ENCODE measurements at places on chromosomes 6 and 20.

GRCh38 chr20:62134735-62135231, 8.4 kb downstream of the PSMA7 start:
- DNase-seq, result no peak

- no peak for DNase-seq
Measured at GRCh38 chr20:11200423-11200822, 526.6 kb upstream of the JAG1 start.

DNA sequence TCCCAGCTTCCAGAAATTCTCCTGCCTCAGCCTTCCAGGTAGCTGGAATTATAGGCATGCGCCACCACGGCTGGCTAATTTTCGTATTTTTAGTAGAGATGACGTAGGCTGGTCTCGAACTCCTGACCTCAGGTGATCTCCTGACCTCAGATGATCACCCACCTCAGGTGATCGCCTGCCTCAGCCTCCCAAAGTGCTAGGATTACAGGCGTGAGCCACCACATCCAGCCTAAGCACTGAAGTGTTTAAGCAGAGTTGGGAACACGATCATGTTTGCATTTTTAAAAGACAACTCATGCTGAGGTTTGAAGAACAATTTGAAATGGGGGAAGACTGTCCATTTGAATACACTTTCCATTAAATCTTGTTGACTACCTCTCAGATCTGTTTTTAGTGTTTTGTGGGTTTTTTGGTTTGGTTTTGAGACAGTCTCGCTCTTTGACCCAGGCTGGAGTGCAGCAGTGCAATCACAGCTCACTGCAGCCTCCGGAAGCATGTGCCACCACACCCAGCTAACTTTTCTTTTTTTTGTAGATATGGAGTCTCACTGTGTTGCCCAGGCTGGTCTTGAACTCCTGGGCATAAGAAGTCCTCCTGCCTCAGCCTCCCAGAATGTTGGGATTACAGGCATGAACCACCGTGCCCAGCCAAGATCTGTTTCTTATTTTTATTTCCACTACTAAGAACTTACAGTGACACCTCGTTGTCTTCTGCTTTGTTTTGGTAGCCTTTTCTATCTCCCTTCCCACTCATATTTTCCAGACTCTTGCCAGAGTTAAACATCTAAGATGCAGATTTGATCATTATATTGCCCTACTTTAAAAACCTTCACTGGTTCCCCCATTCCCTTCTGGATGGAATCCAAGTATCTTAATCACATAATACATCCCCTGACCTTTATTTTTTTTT, 5.5 kb downstream of the CASP8AP2 start:
- DNase-seq, result no peak

GRCh38 chr20:4812641-4813075, 90.9 kb downstream of the PRND start:
- DNase-seq, result no peak

- DNase-seq, result no peak
Measured at GRCh38 chr20:32289661-32290431, 12.4 kb downstream of the KIF3B start.

GRCh38 chr6:41200901-41201763, at the start of gene TREML2:
Gene TREML2, minus strand, starts transcription at chr6:41201149. Its CDS starts 141 bp downstream, at chr6:41201008.
- no peak for DNase-seq

GRCh38 chr6:166570929-166571713, 15.4 kb downstream of the RAMACL start:
- DNase-seq, result no peak

DNA sequence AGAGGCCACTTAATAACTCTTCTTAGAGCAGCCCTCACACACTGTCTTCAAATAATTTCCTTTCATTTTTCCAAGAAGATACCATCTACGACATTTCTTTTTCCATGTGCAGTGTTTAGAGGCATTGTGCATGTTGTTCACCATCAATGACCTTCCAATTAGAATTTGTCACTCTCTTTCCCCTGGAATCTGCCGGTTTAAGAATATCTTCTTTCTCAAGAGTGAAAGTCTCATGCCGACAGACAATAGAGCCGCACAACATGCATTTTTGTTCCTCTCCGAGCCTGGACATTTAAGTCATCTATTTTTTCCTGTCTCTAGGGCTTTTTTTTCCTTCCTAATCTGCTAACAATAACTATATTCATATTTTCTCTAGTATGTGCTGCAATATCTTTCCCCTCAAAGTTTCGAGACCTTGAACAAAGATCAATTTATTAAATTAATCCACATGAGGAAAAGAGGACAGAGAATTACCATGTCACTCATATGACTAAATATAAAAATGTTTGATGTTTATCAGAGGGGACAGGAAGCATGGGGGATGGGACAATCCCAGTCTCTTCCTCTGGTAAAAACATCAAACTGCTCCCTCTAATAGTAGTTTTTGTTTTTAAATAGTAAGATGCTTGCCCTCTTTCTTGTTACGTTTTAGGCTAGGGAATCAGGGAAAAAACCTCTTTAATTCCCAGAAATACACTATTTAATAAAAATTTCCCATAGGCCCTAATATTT, 893.4 kb downstream of the C6orf118 start:
- DNase-seq, result no peak

DNA sequence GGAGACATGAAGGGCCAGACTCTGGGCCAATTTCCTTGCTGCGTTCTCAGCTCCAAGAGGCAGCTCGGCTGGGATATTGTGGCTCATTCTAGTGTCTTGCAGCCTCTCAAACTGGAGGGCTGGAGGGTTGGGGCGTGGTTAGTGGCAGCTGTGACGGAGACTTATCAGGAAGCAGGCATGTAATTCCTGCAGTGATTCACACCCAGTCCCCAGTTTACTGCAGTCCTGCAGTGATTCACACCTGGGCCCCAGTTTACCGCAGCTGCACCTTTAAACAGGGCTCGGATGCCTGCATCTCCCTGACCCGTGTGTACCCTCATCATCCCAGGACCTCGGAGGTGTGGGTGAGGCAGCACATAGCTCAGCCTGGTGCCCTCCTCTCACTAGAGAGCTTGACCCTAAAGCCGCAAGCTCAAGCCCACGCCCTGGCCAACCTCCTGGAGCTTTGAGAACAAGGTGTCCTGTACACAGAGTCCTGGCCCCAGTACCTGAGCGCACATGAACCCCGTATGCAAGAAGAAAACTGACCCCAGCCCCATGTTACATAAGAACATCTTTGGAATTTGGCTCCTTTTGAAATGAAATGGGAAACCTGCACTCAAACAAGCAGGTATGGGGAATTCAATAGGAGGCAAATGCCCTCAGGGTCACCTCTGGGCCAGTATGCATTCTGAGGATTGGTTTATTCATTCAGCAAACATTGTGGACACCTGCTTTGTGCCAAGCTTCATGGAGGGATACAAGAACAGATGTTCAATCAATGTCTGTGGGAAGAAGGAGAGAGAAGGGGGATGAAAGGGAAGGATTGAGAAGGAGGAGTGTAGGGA, 55.3 kb upstream of the FAM83D start:
- peak; percentile 39 for DNase-seq

DNA sequence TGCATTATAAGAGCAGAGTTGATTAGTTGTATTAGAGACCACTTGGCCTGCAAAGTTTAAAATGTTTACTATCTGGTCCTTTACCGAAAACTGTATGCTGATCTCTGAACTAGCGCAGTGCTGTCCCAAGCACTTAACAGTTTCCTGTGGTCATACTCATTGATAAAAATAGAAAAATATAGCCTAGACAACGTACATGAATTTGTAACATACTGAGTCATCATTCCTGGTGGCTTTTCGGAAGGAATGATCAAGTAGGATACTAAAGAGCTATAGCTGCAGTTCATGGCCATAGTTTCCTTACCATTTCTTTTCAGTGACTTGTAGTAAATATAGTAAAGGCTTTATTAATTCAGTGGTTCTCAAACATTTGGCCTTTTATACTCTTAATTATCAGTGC, 18.4 kb downstream of the TTK start:
- no peak for DNase-seq

DNA sequence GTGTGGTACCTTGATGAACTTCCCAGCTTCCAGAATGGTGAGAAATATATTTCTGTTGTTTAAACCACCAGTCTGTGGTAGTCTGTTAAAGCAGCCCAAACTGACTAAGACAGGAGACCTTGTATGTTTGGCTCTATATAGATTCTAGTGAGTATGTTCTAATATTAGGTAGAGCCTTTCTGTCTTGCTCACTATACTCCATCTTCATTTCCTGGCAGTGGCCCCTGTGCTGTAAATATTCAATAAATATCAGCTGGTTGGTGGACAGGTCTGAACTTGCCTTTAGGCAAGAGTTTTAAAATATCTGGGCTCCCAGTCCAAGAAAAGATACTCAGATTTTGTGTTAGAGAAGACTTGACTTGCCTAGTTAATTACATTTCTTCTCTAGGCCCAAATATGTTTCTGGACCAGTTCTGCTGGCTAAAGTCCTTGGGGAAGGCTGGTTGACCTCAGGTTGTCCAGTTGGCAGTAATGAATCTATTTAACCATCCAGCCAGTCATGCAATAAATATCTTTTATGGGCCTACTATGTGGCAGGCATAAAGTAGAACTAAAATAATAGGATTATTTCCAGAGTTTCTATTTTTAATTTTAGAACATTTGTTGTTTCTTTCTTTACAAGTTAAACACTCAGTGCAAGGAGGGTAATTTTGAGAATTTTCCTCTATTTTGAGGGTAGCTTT, 22.3 kb downstream of the PPP1R14C start:
- no peak for DNase-seq

DNA sequence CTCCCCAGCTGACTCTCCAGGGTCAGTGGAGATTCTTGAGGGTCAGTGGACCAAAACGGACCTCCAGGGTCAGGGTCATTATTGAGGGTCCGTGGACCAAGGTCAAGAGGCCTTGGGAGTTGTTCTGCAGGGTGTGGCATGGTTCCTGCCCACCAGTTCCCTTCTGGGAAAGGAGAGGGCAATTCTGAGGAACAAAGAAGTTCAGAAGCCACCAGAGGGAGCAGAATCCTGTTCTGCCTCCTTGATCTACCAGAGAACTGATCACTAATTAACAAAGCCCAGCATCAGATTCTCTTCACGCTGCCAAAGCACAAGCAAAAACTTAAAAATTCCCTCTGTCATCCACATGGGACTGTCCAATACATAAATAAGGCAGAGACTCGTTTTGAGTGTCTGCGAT, 263.4 kb downstream of the DHX35 start:
- DNase-seq, result no peak

DNA sequence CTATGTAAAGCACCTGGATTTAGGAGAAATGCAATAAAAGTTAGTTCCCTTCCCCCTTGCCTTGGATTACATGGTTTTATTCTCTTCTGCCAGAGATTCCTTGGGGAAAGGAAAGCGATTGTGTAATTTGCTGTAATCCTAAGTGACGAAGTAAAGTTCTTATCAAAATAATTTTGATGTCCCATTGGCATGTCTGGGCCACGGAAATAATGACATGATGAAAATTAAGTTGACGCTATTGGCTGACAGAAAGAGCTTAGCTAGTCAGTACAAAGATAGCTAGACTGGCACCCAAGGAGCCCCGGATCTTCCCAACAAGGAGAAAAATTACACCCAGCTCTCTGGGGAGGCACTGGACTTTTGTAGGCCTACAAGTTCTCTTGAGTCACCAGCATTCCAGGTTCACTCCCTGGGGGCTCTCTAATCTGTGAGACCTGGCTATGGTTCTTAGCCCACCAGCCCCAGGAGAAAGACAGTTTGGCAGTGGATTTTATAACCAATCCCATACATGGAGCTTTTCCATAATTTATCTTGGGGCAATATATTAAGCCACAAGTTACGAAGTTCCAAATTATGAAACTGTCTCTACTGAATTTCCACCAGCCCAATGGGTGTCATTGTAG, 59.9 kb downstream of the FOXA2 start:
- DNase-seq, result no peak

GRCh38 chr20:23889775-23890187, 10.2 kb upstream of the CST5 start:
- DNase-seq, result peak; percentile 53

DNA sequence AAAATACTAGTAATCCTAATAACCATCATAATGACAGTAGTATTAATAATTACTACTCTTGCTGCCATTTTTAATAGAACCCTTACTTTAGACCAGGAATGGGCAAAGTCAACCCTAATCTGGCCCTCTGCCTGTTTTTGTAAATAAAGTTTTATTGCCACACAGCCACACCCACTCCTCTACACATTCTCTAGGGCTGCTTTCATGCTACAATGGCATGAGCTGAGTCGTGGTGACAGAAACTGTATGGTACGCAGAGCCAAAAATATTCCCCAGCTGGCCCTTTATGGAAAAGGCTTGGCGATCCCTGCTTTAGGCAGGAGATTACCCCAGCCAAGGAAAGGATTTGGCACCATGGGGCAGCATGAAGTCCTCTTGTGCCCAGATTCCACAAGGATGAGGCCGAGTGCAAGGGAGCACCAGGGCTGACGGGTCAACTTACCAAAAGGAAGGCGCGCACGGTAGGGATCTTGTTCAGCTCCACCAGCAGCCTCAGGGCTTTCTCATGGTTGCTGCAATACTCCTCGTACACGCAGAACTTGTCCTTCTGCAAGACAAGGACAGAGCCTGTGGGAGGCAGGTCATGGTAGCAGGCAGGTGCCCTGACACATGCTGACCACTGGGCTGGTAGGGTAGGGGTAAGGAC, 93.6 kb downstream of the PREX1 start:
- no peak for DNase-seq

GRCh38 chr20:57987659-57988058, 240.8 kb downstream of the ANKRD60 start:
- DNase-seq, result no peak

GRCh38 chr6:106086814-106087175, 659 bp downstream of the PRDM1 start:
- DNase-seq, result no peak

GRCh38 chr6:6826961-6827360, 238.4 kb downstream of the LY86 start:
- DNase-seq, result no peak

DNA sequence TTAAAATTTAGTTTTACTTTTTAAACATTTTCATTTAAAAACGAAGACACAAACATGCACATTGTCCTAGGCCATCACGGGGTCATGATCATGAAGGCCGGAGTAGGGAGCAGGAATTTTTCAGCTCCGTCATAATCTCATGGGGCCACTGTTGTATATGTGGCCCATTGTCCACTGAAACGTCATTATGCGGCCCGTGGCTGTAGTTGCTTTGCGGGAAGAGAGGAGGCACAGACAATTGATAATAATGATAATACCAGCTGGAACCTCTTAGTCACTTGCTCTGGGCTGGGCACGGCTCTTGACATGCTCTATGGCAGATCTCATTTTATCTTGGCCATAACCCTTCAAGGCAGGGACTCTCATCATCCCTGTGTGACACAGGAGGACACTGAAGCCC, 56.5 kb upstream of the FNDC1 start:
- no peak for DNase-seq
